ENCODE measurements at places on chromosomes 13 and 19.
A peak's percentile ranks its signal among the peaks of the same experiment; 100 is the strongest.

GRCh38 chr19:8585894-8586750 lies 8.9 kb upstream of the MYO1F start:
- peak; percentile 72 for DNase-seq

DNA sequence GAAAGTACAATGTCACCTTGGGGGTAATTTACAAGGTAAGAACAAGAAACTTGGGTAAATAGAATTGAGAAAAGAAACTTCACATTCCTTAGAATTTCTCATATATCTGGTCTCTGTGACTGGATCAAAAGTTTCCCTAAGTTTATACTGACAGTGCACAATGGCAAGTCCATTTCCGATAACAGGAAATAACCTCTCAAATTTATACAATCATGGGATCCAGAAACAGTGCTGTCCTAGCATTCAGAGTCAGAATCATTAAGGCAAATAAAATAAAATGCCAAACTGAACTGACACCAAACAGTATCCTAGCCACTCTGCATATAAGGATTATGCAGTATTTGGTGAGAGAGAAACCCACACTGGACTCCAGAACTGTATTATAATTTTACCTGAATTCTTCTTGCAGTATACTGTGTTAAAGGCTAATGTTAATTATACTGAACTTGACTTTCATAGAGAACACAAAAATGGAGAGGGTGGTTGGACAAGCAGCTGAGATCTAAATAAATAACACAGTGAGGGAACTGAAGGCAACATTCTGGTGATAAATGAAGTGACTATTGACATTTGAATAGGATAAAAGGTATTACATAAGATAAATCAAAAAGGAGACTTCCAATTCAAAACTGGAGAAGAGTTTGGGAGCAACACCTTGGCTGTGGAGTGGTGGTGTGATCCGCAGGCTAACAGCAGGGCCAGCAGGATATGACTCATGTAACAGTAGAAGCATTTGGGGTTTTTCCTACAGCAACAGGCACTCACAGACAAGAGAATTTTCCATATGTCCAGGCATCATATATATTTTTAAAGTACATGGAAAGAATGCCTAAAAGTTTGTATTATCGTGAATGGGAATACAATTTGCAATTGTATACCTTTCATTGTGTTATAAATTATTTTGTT lies 932.5 kb upstream of the MIR17HG start:
- no peak for DNase-seq

- DNase-seq: no peak
Observed at GRCh38 chr13:23344931-23345595, 88.4 kb downstream of the SACS start.

- peak; percentile 76 for DNase-seq
Observed at GRCh38 chr13:48595431-48596429, 58.0 kb upstream of the CYSLTR2 start.

GRCh38 chr13:94201022-94201421 lies 278.5 kb downstream of the DCT start:
- DNase-seq: no peak

GRCh38 chr13:110644892-110645521 lies 29.7 kb downstream of the NAXD start:
- peak; percentile 57 for DNase-seq

DNA sequence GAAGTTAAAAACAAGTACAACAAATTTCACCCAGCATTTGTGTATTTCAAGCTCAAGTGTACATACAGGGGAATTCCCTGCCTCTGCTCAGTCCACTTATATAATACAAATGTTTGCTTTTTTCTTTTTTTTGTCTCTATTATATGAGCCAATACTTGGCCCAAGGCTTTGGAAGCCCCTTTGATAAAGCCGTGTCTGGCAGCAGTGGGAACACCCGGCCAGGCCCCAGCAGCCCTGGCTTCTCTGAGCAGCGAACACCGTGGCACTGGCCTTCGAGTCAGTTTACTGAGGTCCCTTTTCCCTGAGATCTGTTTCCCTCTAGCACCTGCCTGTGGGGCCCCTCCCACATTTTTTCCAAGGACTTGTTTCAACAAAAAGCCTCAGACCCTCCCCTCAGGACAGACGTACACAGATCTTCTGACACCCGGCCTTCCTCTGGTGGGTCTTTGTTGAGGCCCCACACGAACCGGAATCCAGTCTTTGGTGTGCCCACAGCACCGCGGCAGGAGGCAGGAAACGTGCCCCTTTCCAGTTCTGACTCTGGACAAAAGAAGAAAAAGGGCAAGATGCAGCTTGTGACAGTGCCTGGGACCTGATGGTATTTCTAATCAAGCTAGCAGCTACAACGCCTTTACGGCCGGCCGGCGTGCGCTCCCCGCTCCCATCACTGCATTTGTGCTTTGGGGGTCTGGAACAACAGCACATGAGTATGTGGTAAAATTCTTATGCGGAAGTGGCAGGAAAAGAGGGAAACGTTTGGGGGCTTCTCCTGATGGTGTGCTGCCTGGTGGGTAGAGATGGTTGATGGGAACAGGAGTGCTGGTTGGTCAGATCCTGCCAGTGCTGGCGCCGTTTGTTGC lies 13.8 kb downstream of the SIPA1L3 start:
- DNase-seq: no peak

GRCh38 chr19:9166846-9167245 lies 11.9 kb upstream of the OR7D2 start:
- DNase-seq: no peak

DNA sequence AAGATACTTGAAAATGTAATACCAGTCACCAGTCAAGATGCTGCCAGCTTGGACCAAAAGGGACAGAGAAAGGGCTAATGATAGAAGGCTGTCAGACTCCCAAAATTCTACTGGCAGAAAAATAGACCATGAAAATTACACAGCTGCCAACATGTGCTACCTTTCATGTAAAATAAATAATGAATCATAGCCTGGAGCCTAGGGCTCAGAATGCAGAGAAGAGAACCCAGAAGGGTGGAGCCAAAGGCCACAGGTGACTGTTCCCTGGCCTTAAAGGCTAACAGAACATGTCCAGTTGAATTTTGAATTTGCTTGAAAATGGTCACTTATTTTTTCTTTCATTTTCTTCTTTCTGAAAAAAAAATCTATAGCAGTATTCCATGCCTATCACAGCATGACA lies 1827.0 kb upstream of the MIR17HG start:
- DNase-seq: no peak

- DNase-seq: no peak
Observed at GRCh38 chr13:32142956-32143375, 111.4 kb downstream of the FRY start.

- DNase-seq: no peak
Observed at GRCh38 chr13:66780814-66781213, 449.3 kb downstream of the PCDH9 start.

DNA sequence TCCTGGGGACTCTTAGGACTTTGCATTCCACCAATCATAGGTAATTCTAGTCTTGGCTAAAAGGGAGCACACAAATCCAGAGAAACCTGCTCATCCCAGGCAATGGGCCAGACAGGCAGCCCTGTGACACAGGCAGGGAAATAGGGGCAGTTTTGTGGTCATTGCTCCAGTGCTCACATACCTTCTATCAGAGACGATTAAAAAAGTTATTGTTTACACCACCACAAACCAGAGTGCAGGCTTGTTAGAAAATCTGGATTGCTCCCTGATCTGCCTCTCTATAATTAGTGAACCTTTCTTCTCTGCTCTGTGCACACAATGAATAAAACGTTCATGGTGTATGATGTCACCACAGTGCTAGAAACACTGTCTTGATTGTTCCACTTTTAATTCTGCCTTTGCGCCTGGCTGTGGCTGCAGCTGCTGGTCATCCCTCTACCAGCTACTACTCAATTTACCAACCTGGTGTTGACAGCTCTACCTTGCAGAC lies 121.6 kb upstream of the SPATA13 start:
- DNase-seq: no peak

- DNase-seq: no peak
Observed at GRCh38 chr13:96279904-96280303, 190.0 kb downstream of the HS6ST3 start.

DNA sequence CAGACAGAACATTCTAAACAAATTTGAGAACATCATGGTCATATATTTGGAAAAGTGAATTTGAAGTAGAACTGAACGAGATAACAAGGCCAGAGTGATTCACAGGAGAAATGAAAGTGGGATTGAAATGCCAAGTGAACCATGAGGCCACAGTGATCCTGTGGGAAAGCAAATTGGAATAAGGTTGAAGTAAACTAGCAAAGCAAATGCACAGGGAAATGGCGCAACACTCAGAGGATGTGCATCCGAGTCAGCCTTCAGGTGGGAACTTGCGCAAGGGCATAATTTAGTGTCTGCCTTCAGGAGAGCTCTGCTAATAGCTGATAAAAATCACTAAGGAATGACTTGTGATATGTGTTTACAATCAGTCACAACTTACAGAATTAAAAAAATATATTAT lies 696.6 kb downstream of the LIG4 start:
- DNase-seq: no peak

DNA sequence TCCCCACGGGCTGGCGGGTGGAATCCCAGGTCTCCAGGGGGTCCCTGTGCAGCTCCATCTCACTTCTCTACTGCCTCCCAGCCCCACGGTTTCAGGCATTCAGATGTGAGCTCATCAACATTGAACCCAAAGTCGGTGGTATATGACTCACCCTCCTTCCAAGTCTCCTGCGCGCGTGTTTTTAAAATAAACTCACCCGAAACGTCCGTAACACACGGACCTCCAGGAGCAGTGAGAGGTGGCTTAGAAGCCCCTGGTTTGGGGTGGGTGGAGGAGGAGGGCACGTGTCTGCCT lies 14.0 kb upstream of the CRTC1 start:
- no peak for DNase-seq

DNA sequence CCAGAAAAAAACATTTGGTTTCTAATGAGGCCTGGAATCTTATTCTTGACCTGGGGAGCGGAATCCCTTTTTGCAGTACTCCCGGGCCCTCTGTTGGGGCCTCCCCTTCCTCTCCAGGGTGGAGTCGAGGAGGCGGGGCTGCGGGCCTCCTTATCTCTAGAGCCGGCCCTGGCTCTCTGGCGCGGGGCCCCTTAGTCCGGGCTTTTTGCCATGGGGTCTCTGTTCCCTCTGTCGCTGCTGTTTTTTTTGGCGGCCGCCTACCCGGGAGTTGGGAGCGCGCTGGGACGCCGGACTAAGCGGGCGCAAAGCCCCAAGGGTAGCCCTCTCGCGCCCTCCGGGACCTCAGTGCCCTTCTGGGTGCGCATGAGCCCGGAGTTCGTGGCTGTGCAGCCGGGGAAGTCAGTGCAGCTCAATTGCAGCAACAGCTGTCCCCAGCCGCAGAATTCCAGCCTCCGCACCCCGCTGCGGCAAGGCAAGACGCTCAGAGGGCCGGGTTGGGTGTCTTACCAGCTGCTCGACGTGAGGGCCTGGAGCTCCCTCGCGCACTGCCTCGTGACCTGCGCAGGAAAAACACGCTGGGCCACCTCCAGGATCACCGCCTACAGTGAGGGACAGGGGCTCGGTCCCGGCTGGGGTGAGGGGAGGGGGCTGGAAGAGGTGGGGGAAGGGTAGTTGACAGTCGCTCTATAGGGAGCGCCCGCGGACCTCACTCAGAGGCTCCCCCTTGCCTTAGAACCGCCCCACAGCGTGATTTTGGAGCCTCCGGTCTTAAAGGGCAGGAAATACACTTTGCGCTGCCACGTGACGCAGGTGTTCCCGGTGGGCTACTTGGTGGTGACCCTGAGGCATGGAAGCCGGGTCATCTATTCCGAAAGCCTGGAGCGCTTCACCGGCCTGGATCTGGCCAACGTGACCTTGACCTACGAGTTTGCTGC lies at the start of gene ICAM4:
ICAM4 (plus strand) TSS at position 153 of the 935 bp plus-strand sequence; CDS start at position 211, 58 bp downstream.
- peak; percentile 54 for DNase-seq

- DNase-seq: peak; percentile 87
Observed at GRCh38 chr19:4811328-4812131, 20.0 kb downstream of the TICAM1 start.

- DNase-seq: no peak
Observed at GRCh38 chr19:12754465-12755196, 3.0 kb downstream of the BEST2 start.

DNA sequence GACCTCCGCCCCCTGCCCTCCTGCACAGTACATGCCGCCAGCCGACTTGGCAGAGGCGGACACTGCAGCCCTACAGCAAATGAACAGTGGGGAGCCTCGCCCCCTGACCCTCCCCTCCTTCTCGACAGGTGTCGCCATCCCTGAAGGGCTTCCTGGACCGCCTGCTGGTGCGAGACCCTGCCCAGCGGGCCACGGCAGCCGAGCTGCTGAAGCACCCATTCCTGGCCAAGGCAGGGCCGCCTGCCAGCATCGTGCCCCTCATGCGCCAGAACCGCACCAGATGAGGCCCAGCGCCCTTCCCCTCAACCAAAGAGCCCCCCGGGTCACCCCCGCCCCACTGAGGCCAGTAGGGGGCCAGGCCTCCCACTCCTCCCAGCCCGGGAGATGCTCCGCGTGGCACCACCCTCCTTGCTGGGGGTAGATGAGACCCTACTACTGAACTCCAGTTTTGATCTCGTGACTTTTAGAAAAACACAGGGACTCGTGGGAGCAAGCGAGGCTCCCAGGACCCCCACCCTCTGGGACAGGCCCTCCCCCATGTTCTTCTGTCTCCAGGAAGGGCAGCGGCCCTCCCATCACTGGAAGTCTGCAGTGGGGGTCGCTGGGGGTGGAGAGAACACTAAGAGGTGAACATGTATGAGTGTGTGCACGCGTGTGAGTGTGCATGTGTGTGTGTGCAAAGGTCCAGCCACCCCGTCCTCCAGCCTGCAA lies 18.3 kb upstream of the NCCRP1 start:
- DNase-seq: no peak

Data from CD4-positive, alpha-beta T cell treated with Interleukin-10 for 1 hour (primary cell).